CD4-positive, alpha-beta T cell treated with Interleukin-4 for 4 hours (primary cell): ENCODE measurements at places on chromosomes 12 and 14.
A peak's percentile ranks its signal among the peaks of the same experiment; 100 is the strongest.

- DNase-seq, result no peak
Observed at GRCh38 chr12:19688532-19688931, 249.2 kb downstream of the AEBP2 start.

DNA sequence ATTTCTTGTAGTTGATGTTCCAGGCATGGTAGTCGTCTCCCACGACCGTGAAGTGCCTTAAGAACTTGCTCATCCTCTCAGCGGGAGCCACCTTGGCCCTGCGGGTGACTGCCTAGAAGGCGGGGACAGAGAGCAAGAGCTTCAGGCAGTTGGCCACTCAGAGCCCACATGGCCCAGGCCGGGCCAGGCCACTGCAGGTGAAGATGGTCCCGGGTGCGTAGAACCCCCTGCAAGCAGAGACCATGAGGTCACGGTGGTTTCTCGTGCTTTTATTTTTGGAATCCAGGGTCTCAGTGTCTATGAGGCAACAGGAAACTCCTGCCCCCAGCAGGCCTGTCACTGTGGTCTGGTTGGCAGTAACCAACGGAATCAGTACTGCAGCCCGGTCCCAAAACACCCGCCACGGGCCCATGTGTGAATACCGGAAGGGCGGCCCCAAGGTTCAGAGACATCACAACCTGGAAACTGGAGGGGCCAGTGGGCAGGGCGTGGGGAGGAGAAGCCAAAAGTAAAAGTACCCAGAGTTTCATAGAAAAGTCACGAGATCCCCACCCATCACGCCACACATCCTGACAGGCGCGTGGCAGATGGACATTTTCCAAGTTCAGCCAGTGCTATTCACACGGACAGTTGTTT, 27.5 kb downstream of the HVCN1 start:
- peak; percentile 45 for DNase-seq

- no peak for DNase-seq
Observed at GRCh38 chr12:77678621-77679020, 152.1 kb upstream of the NAV3 start.

- DNase-seq, result no peak
Observed at GRCh38 chr12:107356266-107356936, 263.1 kb upstream of the CRY1 start.

DNA sequence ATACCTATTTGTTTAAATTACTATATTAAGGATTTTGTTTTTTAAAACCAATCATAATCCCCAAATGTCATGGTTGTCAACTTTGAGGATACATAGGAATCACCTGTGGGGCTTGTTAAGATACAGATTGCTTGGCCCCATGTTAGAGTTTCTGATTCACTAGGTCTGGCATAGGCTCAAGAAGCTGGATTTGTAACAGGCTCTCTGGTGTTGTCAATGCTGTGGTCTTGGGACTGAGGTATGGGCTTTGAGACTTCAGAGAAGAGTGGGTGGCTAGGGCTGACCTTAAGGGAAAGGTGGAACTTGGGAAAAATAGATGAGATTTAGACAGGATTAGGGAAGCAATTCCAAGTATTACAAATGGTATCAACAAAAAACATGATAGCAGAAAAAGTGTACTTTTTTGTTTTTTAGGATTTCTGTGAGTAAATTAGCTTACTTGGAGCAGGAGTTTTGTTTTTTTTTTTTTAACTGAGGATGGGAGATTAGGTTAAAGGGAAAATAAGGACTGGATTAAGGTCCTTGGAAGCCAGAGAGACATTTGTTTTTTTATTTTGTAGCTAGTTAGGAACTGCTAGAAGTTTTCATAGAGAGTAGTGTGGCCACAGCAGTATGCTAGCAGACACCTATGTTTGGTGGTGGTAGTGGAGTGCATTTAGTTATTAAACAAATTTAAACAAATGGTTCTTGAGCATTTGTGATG, 88.6 kb downstream of the RAD51B start:
- no peak for DNase-seq
